ENCODE measurements at places on chromosomes 7 and 10.

DNA sequence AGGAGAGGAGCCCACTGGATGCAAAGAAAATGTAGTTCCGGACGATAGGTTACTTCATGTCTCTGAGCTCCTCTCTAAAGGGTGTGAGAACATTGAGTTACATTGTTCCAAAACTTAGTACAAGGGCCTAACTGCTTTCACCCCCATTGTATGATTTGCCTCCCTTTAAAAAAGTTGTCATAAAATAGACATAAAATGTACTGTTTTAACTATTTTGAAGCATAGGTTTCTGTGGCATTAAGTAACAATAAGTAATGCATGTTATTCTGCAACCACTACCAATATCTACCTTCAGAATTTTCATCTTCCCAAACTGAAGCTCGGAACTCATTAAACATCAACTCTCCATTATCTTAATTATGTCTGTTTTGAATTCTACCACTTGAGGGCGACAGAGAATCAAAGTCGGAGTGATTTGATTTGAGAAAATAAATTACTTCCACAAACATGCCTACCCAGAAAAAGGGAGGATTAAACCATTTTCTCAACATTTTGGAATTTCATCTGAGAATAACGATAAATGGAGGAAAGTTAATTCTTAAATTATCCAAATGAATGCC is 2.7 kb downstream of the IGFBP1 start:
- DNase-seq, result no peak

- no peak for DNase-seq
These were observed 7.5 kb downstream of the LAMB1 start for GRCh38 chr7:107995184-107996071.

DNA sequence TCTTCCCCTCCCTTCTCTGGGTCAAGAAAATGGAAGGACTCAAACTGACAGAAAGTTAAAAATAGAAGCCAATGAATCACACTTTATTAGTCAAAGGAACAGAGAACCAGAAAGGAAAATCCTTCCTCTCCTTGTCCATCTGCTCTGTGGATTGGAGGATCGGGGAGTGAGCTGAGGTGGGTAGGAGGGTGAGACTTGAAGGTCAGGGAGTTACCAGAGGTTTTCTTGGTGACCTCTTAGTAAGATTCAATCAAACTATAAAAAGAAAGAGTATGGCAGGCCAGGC is 12.2 kb downstream of the TLX1 start:
- no peak for DNase-seq

DNA sequence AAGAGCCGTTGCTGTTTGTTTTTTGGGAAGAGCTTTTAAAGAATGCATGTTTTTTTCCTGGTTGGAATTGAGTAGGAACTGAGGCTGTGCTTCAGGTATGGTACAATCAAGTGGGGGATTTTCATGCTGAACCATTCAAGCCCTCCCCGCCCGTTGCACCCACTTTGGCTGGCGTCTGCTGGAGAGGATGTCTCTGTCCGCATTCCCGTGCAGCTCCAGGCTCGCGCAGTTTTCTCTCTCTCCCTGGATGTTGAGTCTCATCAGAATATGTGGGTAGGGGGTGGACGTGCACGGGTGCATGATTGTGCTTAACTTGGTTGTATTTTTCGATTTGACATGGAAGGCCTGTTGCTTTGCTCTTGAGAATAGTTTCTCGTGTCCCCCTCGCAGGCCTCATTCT is 31.6 kb downstream of the PFKFB3 start:
- DNase-seq, result no peak

- no peak for DNase-seq
These were observed 389.2 kb upstream of the KLF6 start for GRCh38 chr10:4174197-4174596.

- DNase-seq, result no peak
These were observed 214.8 kb upstream of the CTBP2 start for GRCh38 chr10:125375210-125375609.

DNA sequence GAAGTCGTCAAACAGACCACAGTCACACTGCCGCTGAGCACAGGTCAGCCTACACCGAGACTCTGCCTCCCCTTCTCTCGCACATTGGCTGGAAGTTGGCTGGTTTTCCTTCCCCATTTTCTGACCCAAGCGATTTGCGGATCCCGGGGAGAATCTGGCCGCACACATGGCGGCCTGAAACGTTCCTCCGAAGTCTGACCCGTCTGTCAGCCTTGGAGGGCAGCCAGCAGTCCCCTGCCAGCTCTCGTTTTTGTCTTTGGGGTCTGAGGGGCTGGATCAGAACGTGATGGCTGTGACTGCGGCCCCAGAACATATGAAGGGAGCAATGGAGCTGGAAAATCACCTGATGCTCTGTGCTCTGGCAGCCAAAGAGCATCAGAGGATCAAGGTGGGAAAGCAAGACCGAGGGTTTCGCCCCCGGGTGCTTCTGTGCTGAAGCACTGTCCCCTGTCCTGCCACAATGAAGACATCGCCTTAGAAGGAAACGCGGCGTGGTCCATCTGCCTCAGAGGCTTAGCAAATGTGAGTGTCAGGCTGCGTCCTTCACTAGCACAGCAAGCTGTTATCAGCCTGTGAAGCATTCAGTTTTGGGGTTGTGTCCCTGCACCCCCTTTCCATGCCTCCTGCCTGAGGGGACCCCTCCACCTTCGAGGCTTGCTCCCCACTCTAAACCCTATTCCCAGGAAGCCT is 119.3 kb upstream of the SHH start:
- DNase-seq, result no peak

GRCh38 chr10:667096-667495 is 22.4 kb downstream of the DIP2C start:
- DNase-seq, result no peak

DNA sequence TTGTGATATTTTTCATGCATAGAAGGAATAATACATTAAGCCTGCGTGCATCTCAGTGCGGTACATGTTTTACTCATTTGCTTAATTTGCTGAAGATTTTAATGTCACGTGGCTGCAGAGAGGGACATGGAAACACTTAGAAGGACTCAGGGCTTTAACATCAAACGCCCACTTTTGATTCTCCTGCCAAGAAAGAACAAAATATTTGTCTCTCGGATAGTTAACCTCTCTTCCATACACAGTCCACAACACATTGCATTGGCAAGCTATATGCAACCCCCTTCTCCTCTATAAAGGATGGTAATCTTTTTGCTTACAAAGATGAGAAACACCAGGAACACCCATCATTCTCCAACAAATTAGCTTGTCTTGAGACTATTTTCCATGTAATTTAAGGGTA is 148.0 kb upstream of the NRP1 start:
- DNase-seq, result no peak

DNA sequence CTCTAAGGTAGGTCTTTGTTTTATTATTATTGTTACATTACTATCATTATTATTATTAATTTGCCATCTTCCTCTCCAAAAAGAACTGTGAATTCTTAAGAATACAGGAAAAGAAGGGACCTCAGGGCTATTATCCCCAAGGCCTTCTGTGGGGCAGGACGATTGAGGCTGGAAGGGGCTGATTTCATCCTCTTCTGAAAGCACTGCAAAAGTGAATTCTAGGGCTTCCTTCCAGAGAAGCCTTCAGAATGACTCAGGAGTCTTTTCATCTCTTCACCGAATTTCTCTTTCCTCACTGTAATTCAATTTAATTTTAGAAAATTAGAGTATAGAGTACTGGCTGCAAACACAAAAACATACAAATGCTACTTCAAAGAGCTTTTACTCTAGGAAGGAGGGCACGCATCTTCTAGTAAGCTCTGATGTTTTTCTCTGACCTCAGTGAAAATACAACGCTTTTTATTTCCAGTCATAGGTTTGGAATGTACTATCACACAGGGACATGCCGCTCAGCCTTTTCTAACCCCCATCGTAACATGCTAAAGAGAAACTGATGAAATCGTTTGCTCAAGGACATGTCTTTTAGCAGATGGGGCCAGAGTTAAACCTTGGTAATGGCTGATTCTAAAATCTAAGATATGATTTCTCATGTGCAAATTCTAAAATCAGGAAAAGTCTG is 280.2 kb upstream of the PITRM1 start:
- DNase-seq, result no peak

DNA sequence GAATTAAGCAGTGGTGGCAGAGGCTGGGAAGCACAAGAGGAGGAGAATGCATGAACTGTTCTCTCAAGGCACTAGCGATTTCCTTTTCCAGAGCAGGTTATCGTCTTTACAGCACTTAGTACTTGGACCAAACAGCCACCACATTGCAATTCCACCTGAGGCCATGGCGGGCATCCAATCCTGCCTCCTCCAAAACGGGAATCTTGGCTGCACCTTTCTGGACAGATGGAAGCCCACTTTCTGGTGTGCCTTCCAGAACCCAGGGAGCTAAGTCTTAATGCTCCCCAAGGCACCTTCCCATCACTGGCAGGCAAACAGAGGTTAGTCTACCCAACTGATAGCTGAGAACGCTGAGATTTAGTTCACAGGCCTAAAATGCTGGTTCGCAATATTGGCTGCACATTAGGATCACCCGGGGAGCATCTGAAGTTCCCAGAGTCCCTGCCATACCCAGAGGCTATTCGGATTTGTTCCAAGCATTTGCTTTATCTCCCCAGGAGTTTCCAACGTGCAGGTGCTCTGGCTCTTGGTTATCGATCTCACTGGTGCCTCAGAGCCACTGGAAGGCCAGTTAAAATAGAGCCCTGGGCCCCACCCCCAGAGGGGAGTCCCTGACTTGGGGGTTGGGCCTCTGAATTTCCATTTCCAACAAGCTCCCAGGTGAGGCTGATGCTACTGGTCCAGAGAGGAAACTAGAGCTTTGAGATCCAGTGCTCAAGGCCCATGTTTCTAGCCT is 62.2 kb downstream of the KCNMA1 start:
- DNase-seq, result no peak

Data from erythroblast (primary cell).